ENCODE measurements at places on chromosomes 6 and 20.

GRCh38 chr6:19759117-19759880 lies 77.9 kb upstream of the ID4 start:
- no peak for DNase-seq

GRCh38 chr20:38242848-38243708 lies 17.5 kb downstream of the KIAA1755 start:
- DNase-seq = no peak

- DNase-seq = no peak
Measured at GRCh38 chr20:5544712-5545111, 205.5 kb upstream of the SHLD1 start.

- DNase-seq = no peak
Measured at GRCh38 chr6:41396335-41396734, 60.9 kb downstream of the NCR2 start.

DNA sequence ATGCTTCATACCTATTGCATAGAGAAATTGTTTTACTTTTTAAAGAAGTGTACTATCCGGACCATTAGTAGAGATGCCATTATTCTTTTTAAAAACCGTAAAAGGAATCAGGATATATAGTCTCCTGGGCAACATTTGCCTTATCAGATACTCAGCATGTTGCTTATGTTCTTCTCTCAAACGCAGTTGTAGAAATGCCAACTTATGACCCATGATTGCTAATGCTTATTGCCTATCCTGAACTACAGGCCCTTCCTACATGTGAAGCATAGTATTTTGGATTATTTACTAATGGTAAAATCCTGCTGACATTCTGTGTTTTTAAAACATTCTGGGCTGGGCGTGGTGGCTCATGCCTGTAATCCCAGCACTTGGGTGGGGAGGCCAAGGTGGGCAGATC lies 99.5 kb downstream of the FOXO3 start:
- no peak for DNase-seq

DNA sequence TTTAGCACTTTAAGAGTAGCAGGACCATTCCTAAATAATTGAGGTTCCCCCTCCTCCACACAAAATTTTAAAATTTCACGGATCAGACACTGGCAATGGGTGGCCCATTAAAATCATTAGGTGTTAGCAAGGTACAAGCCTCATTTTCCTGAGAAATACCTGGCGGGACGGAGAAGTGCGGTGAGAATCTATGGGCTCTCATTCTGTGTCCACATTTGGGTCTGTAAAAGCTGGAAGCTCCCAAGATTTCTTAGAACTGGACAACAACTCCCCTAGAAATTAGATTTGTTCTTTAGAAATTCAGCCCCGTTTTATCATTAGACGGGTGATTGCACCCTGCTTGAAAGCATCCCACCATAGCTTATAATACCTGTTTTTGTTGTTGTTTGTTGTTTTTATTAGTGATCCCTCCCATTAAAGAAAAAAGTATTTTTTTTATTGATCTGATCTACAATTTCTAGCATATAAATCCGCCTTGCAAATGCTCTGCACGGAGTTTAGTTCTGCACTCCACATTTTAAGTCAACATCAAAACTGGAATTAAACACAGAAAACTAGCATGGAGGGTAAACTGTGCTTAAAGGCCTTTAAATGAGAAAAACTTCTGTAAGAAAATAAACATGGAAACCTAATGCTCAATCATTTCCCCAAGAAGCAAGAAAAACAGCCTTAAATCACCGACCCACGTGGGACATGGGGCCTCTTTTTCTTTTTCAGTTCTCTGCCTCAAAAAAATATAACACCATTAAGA lies 5.7 kb downstream of the SIM1 start:
- no peak for DNase-seq

GRCh38 chr6:792662-793061 lies 99.7 kb upstream of the EXOC2 start:
- DNase-seq = no peak

GRCh38 chr6:16432075-16433032 lies 194.0 kb downstream of the GMPR start:
- no peak for DNase-seq

DNA sequence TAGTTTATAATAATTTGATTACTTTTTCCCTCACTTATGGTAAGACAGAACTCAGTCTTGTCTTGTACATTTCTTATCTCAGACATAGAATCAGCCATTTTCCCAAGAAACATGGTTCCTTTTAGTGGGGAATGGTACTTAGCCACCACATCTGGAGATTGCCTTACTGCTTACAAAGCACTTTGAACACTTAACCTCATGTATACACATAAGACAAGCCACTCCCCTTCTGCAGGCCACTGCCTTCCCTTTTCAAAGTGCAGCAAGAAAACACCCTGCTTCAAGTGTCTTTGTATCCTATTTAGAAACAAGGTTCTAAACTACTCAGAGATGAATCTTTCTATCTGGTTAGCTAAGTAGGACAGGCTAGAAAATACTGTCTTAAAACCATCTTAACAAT lies 159.2 kb downstream of the UBE3D start:
- no peak for DNase-seq

- no peak for DNase-seq
Measured at GRCh38 chr20:59461526-59461925, 142.8 kb upstream of the PHACTR3 start.

GRCh38 chr20:18839507-18840247 lies 26.1 kb downstream of the SCP2D1 start:
- DNase-seq = no peak
